Heart right ventricle (tissue), 16 donors: ENCODE measurements at places on chromosomes 3 and 15. TPM values are rescaled to one million over a fixed set of nuclear protein-coding genes. Genes with fewer than 3 reads are reported as not detected.

The GLDN gene
- total RNA-seq, result 19.8 TPM

The C3orf80 gene
- 0.15 TPM for total RNA-seq

The C3orf85 gene
- total RNA-seq, result not detected

The TPRG1 gene
- 1.8 TPM for total RNA-seq

The CLEC3B gene
- total RNA-seq, result 69.3 TPM

The CCR3 gene
- total RNA-seq, result not detected

The TGM5 gene
- total RNA-seq, result not detected

The NR2F2 gene
- total RNA-seq, result 9.1 TPM
